ENCODE measurements at places on chromosomes 2 and 18.

DNA sequence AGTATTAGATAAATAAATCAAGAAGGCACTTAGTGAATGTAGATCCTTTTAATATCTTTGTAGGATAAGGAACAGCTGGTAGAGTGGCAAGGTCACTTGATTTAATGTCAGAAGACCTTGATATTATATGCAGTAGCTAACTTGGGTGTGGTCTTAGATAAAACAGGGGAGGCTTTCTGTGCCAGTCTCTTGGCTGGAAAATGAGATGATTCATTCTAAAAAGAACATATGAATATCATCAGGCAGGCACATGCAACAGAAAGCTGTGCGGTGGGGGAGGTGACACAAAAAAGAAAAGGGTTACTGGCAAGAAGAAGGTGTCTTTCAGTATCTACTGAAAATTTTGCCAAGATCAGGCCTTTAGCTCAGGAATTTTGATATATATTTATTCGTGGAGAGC is 931.7 kb upstream of the CELF4 start:
- no peak for DNase-seq

GRCh38 chr2:177666408-177666807 is 273.8 kb downstream of the AGPS start:
- DNase-seq, result no peak

- no peak for DNase-seq
Measured at GRCh38 chr18:49015886-49016647, 65.3 kb upstream of the SMAD7 start.

DNA sequence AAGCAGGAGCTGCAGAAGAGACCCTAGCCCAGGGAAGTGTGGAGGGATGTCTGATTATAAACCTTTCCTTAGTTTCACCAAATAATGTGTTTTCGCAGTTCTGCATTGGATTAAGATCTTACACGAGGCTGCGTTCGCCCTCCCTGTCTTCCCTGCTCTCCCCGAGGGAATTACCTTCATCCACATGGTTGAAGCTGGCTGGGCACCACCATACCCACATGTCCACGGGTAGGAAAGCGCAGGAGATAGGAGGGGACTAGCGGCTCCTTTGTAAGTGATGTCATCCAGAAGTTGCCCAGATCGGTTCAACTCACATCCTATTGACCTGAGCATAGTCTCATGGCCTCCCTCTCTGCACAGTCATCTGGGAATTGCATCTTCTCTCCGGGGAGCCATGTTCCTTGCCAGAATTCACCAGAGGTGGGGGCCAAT is 1.1 kb downstream of the TTL start:
- DNase-seq, result no peak

- DNase-seq, result no peak
Measured at GRCh38 chr2:169709331-169709730, 15.1 kb downstream of the PHOSPHO2 start.

DNA sequence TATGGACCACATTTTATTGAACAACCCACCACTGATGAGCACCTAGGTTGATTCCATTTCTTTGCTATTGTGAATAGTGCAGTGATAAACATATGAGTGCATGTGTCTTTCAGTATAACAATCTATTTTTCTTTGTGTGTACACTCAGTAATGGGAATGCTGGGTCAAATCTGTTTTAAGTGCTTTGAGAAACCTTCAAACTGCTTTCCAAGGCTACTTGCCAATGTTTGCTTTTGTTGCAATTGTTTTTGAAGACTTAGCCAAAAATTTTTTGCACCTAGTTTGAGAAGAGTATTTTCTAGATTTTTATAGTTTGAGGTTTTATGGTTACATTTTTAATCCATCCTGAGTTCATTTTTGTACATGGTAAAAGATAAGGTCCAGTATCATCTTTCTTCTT is 587.4 kb upstream of the SETBP1 start:
- DNase-seq, result no peak

DNA sequence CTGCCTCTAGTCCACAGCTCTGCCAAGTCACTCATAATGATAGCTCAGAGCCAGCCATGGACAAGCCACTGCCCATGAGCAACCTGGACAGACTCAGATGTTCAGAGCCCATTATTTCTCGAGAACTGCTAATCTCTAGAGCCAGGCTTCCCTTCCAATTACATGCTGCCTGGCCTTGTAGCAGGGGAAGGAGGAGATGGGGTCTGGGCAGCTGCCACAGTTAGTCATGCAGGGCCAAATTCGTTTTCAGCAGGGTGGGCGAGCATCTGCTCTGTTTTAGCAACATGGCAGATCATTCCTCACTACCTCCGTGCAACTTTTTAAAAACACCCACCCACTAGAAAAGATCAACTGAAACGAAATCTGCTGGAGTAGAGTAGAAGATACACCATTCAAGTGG is 141.8 kb downstream of the MYO5B start:
- no peak for DNase-seq

GRCh38 chr2:197883354-197884032 is 79.1 kb downstream of the PLCL1 start:
- no peak for DNase-seq

GRCh38 chr2:168156661-168157060 is 90.7 kb downstream of the STK39 start:
- no peak for DNase-seq

DNA sequence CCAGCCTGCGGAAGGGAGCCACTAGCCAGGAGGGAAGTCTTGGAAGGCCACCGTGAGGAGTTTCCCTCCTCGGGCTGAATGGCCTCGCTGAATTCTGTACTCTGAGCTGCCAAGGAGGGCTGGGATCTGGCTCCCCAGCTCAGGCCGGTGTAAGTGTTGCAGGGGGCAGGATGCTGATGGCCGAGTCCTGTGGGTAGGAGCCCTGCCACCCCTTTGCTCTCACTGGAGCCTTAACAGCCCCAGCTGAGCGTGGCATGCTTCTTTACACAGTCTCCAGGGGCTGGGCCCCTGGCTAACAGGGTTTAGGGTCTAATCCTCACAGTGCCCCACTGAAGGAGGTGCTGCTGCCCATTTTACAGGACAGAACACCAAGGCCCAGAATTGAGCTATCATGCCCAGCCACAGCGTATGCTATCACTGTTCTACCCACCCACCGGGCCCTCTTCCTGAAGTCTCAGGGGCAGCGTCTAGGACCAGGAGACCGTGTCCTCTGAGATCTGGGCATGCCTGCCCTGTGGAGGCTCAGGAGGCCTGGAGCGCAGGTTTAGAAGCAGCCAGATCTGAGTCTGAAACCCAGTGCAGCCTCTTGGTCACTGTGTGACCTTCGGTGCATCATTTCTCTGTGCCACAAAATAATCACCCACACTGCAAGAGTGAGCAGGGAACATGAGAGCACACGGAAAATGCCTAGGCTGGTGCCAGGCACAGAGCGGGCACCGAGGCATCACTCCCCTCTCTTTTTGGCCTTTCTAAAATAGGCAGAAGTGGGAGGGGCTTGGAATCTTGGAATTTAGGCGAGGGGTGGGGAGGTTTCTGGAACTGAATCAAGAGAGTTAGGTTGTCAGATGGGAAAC is 42.9 kb downstream of the TMEM37 start:
- DNase-seq, result no peak

DNA sequence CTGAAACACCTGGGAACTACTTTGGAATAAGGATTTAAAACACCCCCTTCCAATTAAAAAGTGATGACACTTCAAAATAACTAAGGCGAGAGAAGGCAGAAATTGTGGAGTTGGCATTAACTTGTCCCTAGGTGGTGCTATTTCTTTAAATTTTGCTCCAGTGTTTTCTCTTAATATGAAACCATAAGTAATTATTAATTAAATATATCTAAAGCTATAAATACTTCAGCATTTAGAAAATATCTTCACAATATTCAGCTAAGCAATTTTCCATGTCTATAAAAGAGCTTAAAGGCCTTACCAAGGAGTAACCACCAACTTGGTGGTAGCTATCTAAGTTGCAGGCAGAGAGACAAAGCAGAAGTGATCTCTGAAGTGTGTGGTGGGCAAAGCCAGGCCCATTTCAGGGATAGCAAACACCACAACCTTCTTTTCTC is 186.8 kb upstream of the PGAP1 start:
- no peak for DNase-seq
